CD4-positive, alpha-beta memory T cell (primary cell): ENCODE measurements at places on chromosomes 6 and 20.

DNA sequence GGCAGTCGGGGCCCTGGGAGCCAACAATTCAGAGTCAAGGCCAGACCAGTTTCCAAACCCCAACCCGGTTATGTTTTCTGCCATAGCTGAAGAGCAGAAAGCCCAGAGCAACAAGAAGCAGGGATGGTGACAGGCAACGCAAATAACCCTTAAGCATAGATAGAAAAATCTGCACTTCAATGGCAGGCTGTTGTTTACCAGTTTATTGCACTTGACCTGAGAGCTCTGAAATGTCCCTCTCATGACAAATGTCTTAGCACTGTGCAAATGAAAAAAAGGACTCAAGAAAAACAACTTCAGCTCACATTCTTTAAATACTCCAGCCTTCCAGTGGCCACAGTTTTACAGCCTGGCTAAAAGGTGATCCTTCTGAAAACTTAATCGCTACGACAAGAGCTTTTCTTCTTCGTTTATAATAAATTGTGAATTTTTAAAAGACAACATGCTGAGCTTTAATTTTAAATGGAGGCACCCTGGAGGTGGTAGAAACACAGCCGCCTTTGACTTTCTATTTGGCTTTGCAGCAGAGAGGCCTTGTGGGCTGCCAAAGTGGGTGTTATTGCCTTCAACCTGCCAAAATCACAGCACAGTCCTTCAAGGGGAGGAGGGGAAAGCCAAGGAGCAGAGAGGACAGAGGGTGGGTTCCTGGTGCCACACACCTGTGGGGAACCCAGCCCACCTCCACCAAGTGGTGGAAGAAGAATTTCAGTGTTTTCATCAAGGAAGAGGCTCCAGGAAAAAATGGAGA lies 289.5 kb upstream of the CDYL start:
- H3K36me3 ChIP-seq = no peaks in the 10 kb centered on the region
- no peak overlapping the region for H3K4me3 ChIP-seq
- H3K4me1 ChIP-seq = no peaks in the 10 kb centered on the region

DNA sequence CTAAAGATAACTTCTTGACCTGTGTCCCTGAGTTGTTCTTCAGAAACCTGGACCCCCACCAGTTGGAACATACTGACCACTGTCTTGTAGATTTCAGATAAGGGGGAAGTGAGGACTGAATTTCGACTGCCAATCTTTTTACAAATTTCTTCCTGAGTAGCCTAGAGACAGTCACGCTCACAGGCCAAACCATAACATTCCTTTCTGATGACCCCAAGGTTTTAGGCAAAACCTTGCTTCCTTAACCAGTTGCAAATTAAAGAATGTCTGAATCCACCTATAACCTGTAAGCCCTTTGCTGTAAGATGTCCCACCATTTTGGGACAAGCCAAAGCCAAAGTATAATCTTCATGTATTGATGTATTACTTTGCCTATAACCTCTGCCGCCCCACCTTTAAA lies 306.9 kb downstream of the LRFN2 start:
- H3K36me3 ChIP-seq = no peaks in the 10 kb centered on the region
- no peaks in the 10 kb centered on the region for H3K27me3 ChIP-seq
- H3K4me1 ChIP-seq = no peaks in the 10 kb centered on the region
- H3K4me3 ChIP-seq = no peak overlapping the region
- DNase-seq = no peak

DNA sequence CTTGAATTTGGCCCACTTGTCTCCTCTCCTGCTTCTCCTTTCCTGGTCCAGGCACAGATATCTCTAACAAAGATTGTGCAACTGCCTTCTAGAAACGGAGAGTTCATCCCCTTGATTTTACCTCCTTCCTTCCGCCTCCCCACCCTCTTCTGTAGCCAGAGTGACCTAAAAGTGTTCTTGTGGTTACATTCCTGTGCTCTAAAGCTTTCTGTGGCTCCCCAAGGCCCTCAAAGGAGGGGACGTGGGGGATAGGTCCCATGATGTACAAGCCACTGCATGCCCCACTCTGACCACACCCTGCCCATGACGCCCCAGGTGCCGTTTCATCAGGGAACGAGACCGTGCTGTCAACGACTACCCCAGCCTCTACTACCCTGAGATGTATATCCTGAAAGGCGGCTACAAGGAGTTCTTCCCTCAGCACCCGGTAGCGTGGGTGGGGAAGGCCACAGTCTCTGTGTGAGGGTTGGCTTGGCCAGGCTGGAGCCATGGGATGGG lies 8.2 kb downstream of the CDC25B start:
- no peaks in the 10 kb centered on the region for H3K27me3 ChIP-seq
- peak overlapping the region; percentile 14 for H3K27ac ChIP-seq
- peaks cover 95% of the 10 kb centered on the region for H3K4me1 ChIP-seq
- no peak overlapping the region for H3K4me3 ChIP-seq
- no peak for DNase-seq

DNA sequence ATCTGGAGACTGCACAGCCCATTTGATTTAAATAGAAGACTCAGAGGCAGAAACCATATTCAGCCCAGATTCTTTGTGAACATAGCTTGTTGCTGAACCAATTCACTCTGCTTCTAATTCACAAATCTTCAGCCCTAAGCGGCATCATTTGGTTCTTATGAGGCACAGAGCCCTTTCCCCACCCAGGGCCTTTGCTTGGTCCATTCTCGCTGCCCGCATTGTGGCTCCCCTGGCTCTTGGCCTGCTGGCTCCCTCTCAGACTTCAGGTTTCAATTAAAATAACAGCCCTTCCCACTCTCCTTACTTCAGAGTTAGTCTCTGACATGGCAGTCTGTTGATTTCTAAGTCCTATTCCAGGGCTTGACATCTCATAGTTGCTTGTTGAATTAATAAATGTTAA lies 9.4 kb upstream of the TMEM14A start:
- H3K4me1 ChIP-seq = peaks cover 13% of the 10 kb centered on the region
- DNase-seq = no peak
- no peaks in the 10 kb centered on the region for H3K36me3 ChIP-seq
- H3K4me3 ChIP-seq = no peak overlapping the region
- H3K27me3 ChIP-seq = no peaks in the 10 kb centered on the region

- no peak overlapping the region for H3K27ac ChIP-seq
- no peak overlapping the region for H3K4me3 ChIP-seq
- DNase-seq = no peak
- no peaks in the 10 kb centered on the region for H3K4me1 ChIP-seq
Measured at GRCh38 chr6:44088827-44089590, 38.2 kb downstream of the MRPL14 start.
